ENCODE measurements at places on chromosomes 12 and 14.
A peak's percentile ranks its signal among the peaks of the same experiment; 100 is the strongest.

DNA sequence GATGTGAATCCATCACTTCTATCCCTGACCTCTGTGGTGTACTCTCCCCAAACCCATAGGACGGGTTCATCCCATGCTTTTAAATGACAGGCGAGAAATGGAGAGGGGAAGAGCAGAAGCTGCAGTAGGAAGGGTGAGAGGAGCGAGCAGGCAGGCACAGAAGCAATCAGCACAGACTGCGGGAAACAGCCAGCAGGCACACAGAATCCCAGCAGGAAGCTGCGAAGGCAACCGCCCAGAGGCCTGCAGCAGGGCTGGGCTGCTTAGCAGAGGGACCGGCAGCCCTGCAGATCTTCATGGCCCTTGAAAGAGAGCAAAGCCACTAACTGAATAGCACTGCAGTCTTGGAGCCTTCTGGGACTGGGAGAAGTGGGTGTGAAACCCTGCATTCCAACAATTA is 287.0 kb upstream of the FKBP4 start:
- no peak for DNase-seq

DNA sequence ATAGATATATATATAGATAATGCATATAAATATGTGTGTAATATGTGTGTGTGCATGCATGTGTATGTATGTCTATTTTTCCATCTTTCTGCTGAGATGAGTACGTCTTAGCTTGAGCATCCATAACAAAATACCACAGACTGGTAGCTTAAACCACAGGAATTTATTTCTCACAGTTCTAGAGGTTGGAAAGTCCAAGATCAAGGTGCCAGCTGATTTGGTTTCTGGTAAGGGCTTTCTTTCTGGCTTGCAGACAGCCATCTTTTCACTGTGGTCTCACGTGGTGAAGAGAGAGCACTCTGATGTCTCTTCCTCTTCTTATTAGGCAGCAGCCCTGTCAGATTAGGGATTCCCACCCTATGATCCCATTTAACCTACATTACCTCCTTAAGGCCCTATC is 47.3 kb downstream of the ACSM4 start:
- DNase-seq = no peak

DNA sequence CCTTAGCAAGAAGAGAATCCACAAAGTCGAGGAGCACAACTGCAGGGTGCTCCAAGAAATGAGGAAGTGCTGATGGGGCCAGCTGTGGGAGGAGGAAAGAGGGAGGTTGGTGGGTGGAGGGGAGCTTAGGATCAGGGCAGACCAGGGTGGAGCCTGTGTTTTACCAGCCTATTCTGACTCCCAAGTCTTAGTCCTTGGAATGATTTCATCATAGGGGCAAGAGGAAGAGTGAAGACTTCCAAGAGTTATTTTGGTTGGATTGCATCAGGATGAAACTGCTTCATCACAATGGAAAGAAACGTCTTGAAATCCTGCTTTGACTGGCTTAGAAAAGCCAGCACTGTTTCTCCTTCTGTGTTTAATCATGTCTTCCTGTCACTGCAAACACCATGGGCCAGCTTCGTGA is 194.0 kb downstream of the DPF3 start:
- peak; percentile 58 for DNase-seq

GRCh38 chr12:47819138-47819895 is 386 bp downstream of the HDAC7 start:
- peak; percentile 87 for DNase-seq

- DNase-seq = no peak
Measured at GRCh38 chr12:71236133-71236660, 78.4 kb upstream of the TSPAN8 start.

- DNase-seq = no peak
Measured at GRCh38 chr12:79737875-79738718, 47.3 kb upstream of the PAWR start.

DNA sequence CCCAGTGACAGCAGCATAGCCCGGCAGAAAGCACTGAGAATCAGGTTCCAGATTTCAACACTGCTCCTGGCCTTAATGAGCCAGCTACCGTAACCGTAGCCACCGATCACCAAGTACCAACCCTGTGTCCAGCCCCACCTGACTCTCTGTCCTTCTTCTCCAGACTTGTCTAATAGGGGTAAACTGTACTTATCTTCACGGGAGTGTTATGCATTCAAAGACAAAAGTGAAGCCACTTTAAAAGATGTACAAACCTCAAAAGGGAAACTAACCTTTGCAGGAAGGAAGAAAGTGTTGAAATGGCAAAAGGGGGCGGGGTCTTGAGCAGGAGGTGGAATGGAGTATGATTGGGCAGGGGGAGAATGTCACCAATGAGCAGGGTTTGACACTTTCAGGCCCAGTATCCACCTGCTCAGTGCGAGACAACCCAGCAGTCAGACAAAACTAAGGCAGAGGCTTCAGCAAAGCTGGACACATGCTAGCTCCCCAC is 226.1 kb downstream of the CHST11 start:
- no peak for DNase-seq

DNA sequence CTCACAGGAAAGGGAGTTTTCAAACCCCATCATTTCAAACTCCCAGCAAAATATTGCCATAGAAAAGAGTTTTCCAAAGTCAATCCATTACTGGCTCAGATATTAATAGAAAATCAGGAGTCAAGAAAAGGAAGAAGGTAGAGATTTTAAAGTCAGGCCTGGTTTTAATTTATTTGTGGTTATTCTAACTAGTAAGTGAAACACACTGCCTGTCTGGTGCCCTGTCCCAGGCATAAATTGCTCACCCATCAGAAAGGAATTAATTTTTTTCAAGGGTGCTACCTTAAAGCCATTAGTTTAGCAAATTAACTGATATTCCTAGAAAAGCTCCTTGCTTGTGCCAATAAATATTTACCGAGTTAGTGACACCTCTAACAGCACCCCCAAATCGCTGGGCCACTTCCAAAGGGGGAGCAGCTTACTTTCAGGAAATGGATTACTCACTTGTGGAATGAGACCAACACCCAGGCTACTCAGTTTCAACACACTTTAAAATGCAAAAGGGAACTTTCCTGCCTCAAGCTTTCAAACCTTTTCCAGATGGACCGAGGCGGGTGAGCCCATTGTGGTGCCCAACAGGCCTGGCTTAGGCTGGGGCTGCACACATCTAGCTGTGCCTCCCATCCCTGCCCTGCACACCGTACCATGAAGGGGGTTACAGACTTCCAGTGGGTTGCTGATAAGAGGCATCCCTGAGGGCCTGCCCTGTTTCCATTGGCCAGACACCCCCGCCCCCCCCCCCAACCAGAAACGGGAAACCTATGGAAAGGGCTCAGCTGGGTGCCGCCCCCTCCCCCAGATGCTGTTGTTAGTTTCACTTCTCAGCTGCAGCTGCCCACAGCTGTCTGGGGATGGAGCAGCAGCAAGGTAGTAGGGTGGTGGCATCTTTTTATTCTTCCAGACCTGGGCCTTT is 117.2 kb downstream of the SAMD4A start:
- DNase-seq = peak; percentile 65

- DNase-seq = no peak
Measured at GRCh38 chr14:89649451-89650075, 232.5 kb upstream of the FOXN3 start.

Measured in Right ventricle myocardium superior (tissue), 1 donor.